Cardiac muscle cell (in vitro differentiated cells and primary cell): ENCODE measurements at places on chromosomes 3 and 15.

DNA sequence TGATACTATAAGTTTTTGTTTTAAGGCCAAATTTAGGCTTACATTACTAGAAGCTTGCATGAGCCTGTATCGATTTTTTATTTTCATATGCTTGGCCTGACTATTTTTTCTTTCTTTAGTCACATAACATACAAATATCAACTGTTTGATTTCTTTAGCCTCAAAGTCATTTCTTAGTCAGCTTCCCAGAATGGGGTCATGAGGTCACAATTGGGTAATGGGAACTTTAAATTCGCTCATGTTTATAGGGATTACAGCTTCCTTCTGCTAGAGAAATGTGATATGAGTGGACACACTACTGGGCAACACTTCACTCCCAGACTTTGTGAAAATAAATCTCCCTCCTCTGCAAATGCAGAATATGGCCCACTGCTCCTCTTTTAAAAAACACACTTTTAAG is 9.1 kb upstream of the TIPARP start:
- DNase-seq: peak; percentile 66

- DNase-seq: no peak
Observed at GRCh38 chr3:50205413-50206276, 574 bp downstream of the SLC38A3 start.

DNA sequence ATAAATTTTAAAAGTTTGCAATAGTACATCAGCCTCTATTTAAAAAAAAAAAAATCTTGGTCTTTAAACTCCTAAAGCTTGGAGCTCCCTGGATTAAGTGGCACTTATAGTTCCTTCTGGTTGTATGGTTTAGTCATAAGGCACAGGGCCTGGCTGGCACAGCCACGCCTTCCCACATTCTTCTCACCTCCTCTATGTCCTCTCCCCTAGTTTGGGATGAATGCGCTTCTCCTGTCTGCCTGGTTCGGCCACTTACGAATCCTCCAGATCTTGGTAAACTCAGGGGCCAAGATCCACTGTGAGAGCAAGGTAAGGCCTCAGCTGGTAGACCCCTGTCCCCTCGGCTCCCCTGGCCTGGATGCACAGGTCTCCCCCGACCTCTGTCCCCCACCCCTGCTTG is 10.0 kb downstream of the ANKDD1A start:
- DNase-seq: no peak

DNA sequence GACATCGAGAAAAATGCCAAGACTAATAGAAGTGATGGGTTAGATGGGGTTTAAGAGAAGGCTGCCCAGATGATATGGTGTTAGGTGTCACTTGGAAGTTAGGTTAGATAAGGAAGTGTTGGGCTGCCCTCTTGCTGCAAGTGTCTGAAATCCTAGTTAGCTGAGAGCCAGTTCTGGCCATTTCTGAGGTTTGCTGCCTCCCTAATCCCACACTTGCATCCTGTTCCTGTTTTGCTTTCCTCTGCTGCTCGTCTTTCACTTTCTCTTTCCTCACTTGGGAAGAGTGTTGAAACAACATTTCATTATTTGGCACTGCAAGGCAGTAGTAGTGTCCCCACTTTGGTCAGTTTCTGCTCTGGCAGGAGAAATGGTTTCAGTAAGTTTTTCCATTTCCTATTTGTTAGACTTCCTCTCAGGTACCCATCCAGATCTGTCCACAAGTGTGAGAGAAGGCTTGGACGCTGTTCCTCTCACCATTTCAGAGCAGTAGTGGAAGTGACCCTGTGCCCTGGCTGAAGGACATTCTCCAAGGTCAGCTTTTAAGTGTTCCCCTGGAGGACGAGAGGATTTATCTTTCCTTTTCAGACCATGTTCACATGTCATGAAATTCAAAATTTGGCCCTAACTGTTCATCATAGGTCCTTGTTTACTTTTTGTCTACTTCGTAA is 93.3 kb downstream of the ADAMTSL3 start:
- DNase-seq: peak; percentile 84

GRCh38 chr3:119562307-119562961 is 3.0 kb upstream of the CD80 start:
- peak; percentile 13 for DNase-seq

GRCh38 chr15:58466566-58466965 is 34.8 kb downstream of the LIPC start:
- DNase-seq: no peak

DNA sequence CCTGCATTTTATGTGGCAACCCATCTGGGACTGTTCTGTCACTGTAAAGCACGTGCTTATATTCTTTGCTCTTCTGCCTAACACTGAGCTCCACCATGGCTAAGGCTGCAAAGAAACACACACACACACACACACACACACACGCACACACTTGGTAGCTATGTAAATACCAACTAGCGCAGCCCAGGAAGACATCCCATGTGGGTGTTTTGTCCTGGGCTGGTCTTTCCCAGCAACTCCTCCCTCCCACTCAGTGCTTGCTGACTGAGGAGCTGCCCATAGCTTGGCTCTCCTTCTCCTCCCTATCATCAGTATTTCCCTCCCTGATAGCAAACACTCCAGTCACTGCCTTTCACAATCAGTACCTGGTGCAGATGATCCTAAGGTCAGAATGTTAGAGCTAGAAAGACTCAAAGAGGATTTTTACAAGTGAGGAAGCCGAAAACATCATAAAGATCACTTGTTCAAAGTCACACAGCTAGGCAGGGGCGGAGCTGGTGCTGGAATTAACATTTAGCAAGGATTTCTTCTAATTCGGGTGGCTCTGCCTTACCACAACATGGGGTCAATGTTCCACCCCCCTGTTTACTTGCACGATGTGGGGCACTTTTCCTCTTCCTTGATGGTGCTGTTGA is 377.1 kb upstream of the TBL1XR1 start:
- DNase-seq: peak; percentile 11

GRCh38 chr3:50293079-50293801 is 1.0 kb upstream of the IFRD2 start:
- DNase-seq: no peak

GRCh38 chr3:68699541-68699940 is 232.8 kb downstream of the TAFA4 start:
- no peak for DNase-seq

- no peak for DNase-seq
Observed at GRCh38 chr3:63706321-63707085, 54.0 kb downstream of the SNTN start.

DNA sequence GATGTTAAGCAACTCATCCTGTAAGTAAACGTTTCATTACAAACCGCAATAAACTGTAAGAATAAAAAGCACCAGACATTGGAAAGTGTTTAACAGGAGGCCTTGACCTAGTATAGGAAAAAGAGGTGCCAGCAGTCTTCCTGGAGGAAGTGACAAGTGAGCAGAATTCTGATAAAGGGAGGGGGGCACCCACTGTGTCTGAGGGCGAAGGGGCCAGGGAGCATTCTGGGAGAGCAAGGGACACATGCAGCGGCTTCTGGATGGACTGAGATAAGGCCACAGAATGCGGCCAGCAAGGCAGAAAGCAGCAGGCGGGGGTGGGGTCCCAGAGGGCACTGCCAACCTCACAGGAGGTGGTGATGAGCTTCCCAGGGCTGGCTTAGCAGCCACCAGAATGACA is 80.2 kb downstream of the MTHFS start:
- DNase-seq: no peak

DNA sequence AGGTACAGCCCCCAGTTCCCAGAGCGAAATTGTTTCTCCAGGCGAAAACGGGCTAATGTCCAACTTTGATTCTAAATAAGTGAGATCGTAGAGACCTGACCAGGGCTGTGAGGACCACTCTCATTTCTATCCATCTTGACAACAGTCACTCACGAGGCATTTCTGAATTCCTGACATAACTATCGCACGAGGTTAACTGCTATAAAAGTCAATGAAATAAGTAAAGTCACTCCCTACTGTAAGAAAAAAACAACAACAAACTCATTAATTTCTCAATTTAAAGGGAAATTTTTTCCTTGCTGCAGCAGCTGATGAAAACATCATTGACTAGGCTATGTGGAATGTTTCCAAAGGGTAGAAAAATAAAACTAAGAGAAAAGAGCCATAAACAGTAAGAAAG is 69.1 kb downstream of the GREM1 start:
- DNase-seq: no peak

DNA sequence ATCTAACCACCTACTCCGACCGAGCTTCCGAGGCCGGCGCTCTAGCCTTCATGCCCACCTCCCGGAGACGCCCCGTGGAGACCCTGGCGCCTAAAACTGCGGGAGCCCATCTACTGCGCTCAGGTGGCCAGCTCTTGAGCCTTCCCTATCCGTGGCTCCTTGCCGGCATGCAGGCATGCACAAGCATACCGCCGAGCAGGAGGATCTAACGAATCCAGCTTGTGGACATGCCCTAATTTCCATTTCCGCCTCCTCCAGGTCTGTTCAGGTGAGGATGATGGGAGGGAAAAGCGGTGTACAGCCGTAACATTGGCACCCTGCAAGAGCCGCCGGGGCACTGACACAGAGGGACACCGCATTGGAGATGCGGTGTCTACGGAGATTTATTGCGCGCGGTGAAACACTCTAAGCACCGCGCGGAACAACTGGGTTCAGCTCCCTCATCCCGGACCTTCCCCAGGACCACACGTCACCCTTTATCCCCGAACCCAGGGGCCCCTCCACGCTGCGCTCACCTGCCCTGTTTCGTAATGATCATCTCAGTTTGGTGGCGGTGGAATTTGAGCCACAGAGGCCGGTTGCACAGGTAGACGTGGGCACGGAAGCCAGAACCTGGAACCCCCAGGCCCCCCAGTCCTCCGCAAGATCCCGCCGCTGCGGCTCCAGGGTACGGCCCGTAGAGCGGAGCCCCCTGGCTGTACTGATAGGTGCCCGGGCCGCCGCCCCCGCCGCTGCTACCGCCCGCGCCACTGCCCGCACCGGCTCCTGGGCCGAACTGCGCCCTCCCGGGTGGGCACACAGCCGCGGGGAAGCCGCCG is 1.0 kb downstream of the EOMES start:
- peak; percentile 28 for DNase-seq

DNA sequence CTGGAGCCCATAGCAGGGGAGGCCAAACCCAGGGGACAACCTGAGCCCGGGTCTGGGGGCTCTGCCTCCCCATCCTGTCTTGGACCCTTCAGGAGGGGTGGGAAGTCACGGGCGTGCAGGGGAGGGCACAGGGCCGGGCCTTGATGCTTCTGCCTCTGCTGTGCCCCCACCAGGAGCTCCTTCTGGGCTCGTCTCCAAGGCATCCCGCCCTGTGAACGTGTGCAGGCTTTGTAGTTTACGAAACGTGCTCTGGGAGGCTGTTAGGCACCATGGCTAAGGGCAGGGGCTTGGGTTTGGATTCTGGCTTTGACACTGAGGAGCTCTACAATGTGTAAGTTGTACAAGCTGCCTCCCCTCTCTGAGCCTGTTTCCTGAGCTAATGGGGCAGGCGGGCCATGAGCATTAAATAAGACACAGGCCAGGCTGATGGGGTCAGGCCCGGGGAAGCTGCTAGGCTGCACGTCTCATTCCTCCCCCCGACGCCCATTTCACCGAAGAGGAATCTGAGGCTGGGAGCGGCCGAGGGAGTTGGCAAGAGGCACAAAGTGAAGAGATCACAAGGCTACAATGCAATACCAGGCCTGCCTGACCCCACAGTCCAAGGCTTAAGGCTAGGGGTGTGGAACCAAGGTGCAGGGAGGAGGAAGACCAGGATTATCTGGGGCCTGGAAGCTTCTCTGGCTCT is 19.6 kb downstream of the PLXND1 start:
- DNase-seq: no peak

DNA sequence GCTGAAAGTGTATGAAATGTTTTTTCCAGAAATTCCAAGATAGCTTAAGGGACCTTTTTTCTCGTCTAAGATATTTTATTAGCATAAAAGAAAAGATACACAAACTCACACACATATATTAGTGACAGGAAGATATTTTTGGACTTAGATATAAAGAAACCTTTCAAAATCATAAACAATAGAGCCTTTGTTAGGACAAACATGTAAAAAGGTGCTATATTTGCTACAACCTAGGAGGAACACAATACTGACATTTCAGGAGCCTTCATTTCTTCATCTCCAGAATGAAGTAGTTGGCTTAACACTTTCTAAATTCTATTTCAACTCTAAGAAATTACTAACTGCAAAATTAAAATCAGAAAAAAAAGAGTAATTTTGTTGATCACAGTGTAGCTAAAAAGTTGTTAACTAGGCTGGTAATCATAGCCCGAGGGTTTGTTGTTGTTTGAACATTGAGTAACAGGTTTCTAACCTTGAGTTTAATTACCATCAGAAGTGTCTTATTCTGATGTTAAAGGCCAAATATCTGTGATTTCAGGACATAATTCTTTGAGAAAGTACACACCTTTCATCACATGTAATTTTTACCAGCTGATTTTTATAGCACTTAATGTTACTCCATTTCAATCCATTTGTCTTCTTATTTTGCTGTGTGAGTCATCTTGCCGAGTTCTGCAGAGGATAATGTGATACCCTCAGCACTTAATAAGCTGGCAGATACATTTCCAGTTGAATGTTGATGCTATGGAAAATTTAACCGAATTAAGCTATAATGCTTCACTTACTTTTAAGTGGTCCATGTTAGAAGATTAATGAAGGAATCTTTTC is 97.3 kb downstream of the MBNL1 start:
- peak; percentile 35 for DNase-seq

- no peak for DNase-seq
Observed at GRCh38 chr3:21979706-21980105, 228.7 kb upstream of the ZNF385D start.

GRCh38 chr15:45670511-45670910 is 35.7 kb downstream of the SQOR start:
- no peak for DNase-seq

- DNase-seq: no peak
Observed at GRCh38 chr3:98962951-98963350, 61.5 kb upstream of the DCBLD2 start.

DNA sequence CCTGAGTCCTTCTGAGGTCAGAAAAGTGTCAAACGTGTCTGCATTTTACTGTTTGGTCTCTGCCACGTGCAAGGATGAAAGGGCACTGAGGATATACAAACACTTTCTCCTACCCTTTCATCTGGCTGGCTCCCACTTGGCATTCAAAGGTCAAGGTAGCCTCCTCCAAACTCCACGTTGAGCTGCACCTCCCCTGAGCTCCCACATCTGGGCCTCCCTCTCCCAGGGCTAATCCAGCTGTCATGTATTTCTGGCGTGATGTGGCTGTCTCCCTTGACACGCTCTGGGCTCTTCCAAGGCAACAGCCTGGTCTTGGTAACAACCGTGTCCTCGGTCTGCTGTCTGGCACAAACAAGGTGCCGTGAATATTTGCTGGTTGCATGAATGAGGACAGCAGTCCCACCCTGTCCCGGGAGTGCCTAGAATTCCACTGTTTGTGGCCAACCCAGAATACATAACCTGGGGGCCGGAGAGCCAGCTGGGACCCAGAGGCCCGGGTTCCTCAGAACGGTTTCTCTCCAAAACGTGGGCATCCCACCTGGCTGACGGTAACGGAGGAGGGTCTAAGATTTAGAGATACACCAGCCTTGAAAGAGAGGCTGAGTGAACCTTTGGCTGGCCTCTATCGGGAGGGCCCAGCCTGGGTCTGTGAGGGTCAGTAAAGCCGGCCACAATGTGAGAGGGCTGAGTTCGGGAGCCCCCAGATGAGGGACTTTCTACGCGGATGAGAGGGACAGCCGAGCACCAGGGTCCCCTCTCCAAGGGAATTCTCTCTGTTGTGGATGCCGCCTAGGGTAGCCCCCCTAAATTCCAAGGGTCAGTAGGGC is 767 bp downstream of the GLT8D1 start:
- peak; percentile 10 for DNase-seq
